ENCODE measurements at places on chromosomes 1 and 21.

DNA sequence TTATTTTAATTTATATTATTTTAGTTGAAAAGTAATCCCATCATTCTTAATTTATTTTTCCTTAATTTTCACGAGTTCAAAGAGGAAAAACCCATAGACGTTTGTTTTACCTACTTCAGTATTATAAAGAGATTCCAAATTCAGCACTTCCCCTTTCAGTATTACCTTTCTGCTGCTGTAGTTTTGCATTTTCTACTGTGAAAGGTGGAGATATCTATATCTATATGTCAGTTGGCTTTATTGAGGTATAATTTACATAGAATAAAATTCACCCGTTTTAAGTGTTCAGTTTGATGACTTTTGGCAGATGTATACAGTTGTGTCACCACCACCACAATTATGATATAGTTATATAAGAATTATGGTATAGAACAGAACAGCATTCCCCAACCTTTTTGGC, 33.0 kb downstream of the MAST2 start:
- DNase-seq: no peak

DNA sequence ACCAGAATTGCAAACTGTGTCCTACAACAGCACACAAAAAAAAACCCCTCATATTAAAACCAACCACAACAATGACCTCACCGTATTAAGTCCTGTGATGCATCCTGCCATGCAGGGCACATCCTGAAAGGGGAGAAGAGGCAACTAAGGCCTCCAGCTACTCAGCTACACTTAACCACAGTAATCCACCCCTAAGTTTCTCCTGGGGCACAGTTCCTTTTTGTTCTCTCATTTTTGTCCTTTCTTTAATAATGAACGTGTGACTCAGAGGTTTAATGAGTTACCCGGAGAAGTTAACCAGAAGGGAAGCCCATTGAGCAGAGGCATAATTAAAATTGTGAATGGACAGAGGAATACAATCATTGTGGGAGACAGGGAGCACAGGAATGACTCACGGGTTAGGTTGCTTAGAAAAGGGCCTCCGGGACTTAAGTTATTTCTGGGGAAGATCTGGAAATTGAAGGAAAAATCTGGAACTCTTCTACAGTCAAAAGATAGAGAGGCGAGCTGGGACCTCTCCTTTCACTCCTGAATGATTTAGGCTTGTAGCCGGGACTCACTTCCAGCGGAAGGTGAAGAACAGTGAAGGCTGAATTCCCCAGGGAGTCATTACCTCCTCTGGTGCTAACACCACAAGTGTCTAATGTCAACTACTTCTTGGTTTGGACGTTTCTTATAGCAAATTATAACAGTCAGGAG, 36.9 kb upstream of the HIVEP3 start:
- DNase-seq: no peak

DNA sequence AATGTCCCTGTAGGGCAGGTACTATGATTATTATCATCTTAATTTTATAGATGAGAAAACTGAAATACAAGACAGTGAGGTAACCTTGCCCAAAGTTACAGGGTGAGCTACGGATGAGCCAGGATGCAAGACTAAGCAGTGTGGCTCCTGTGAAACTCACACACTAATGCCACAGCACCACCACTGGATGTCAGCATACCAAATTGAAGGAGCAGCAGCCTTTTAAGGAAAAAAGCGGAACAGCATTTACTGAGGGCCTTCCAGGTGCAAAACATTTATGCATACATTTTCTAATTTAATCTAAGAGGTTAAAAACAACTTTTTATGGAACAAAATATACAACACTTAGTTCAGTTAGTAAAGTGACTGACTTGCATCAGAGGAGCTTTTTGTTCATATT, 41.7 kb downstream of the SEC16B start:
- no peak for DNase-seq

DNA sequence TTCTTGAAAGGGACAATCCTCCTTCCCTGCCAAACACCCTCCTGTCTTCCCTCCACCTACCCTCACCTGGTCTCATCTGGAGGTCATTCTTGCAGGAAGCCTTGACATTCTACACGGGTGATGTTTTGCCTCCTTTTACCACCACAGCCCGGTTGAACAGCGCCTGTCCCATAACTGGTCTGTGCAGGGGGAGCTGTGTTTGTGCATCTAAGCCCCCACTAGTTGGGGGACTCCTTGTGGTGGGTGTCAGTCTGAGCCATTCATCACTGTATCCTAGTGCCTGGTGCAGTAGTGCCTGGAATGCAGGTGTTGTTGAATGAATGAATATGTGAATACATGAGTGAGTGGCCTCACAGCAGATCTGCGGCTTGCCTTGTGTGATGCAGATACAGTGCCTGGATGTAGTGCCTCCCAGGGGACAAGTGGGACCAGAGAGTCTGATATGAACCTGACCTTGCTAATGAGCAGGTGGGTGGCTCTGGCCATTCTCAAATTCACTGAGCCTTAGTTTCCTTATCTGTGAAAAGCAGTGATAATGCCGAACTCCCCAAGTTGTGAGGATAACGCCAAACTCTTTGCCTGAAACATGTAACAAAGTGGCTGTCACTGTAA, 79.8 kb downstream of the OMA1 start:
- peak; percentile 68 for DNase-seq

DNA sequence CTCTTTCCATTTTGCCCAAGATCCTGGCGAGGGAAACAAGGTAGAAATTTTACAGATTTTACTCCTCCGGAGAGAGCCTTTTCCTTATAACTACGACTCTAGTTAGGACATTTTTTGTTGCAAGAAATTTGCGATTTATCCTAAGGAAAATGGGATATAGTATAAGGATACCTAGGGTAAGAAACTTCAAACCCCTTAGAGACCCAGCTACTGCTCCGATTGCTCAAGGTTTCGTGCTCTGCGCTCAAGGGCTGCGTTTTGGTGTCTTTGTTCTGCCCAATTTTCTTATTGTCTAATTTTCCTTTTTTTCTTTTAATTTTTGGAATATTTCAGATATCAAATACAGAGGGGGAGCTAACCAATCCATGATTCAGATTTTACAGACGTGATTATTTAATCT, 1.5 kb downstream of the TTC3 start:
- DNase-seq: no peak

DNA sequence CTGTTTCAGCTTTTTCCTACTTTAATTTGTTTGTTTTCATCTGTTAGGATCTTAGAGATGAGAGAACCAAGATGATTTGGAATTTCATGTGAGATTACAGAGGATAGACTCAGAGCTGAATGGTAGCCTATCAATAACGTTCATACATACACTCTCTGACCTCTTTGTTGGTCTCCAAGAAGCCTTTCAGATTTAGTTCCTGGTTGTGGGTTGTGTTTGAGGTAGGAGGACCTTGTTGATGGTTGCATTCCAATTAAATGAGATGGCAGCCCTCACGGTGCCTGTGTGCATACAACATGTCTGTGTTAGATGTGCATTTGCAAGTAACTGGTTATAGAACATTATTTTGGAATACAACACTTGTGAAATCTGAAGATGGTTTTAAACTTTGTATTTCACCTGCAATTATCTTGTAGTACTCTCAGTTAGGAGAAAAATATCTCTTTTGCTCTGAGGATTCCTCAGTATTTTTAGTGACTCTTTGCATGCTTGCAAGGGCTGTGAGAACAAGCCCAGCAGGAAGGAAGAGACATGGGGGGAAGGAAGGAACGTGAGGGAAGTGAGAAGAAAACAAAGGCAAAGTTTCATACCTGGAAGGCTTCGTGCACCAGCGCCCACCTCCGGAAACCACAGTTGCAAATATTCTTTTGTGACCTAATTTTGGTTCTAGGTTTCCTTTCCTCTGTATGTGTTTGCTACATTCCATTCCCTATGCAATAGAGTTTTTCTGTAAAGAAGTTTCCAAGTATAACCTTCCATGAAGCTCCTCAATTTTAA, 291.8 kb downstream of the DISC1 start:
- DNase-seq: no peak

DNA sequence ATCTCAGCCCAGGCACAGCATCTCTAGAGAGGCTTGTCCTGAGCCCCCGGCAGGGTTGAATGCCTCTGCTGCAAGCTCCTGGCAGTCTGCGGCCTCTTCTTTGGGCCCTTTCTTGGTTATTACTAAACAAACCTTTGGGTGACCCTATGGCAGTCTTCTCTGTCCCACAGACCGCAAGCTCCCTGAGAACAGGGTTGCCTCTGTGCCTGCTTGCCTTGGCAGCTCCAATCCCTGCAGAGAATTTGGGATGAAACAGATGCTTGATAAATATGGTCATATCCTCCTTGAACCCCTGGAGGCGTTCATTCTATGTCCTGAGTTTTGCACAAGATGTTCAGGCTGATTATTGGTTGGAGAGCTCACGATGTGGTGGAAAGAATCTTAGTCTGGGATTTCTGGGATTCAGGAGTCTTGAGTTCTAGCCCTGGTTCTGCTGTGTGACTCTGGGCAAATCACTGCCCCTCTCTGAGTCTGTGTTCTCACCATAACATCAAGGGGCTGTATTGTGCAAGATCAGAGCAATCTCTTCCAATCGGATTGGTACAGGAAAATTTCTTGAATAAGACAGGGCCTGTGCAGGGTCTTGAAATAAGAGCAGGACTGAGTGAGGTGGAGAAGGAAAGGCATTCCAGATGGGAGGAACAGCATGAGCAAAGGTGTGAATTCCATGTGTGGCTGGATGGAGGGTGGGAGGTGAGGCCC, 49.6 kb downstream of the EDN2 start:
- DNase-seq: no peak

DNA sequence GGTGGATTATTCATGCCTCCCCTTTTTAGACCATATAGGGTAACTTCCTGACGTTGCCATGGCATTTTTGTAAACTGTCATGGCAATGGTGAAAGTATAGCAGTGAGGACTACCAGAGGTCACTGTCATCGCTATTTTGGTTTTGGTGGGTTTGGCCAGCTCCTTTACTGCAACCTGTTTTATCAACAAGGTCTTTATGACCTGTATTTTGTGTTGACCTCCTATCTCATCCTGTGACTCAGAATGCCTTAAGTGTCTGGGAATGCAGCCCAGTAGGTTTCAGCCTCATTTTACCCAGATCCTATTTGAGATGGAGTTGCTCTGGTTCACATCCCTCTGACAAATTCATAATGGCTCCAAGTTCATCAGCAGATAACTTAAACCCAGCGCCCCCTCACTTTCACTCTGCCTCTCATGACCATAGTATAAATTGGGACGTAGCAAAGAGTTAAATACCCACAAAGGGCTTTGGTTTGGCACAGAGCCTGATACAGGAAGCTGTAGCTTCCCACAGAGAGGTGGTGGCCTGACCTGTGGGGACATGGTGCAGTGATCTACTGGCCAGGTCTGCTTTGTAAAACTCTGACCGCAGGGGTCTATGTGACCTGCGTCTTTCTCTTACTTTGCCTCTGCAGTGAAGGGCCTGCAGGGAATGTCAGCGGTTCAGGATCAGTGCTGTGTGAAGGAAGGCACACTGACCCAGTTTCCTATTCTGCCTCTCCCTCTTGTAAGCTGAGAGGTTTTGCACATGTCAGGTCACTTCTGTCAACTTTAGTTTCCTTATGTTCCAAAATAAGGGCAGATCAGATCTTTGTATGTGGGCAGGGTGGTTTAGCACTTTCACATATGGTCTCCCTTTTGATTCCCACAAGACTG, 78.1 kb upstream of the ZNF644 start:
- DNase-seq: no peak

GRCh38 chr1:181778640-181779260, 282.8 kb downstream of the ZNF648 start:
- no peak for DNase-seq

DNA sequence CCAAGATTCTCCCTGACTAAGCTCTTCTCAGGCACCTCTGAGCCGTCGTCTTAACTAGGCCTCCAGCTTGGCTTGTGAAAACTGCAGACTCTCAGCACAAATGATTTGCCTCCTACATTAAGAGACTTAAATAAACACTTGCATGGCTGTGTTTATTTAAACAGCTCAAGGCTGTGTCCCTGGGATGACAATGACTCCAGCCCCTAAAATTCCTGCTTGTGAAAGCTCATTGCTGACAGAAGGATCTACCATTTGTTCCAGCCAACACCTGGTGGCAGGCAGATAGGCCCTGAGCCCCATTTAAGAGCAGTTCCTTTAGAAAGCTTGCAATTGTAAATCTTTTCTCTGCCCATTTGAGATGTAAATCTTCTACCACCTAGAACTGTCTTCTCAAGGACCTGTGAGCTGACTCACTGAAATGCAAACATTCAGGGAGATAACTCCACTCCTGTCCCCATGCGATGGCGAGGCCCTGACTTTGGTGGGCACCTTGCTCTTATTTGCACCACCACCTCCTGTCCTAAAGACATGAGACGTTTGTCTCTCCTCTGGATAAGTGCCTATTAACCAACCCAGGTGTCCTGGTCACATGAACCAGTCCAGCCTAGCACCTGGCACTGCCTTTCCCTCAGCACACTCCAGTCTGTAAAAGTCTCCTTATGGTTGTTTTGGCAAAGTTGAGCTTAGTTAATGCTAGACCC, 15.1 kb upstream of the PCP4 start:
- DNase-seq: no peak

- DNase-seq: no peak
Measured at GRCh38 chr1:91594383-91595055, 93.9 kb downstream of the CDC7 start.

DNA sequence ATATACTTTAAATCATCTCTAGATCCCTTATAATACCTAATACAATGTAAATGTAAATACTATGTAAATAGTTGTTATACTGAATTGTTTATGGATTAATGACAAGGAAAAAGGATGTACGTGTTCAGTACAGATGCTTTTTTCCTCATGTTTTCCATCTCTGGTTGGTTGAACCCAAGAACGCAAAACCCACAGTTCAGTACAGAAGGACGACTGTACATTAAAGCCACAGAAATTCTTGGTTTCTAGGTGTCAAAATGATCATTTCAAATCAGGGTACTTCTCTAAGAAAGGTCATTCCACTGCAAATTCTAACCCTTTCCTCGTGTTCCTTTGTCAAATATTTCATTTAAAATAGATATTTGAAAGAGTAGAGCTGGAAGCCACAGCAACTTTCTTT, 158.1 kb downstream of the VAV3 start:
- DNase-seq: no peak

DNA sequence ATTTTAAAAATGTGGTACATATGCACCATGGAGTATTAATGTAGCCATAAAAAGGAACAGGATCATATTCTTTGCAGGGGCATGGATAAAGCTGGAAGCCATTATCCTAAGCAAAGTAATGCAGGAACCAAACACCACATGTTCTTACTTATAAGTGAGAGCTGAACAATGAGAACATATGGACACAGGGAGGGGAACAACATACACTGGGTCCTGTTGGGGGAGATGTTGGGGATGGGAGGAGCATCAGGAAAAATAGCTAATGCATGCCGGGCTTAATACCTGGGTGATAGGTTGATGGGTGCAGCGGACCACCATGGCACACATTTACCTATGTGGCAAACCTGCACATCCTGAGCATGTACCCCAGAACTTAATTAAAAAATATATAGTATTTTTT, 352.5 kb upstream of the KAZN start:
- DNase-seq: no peak

DNA sequence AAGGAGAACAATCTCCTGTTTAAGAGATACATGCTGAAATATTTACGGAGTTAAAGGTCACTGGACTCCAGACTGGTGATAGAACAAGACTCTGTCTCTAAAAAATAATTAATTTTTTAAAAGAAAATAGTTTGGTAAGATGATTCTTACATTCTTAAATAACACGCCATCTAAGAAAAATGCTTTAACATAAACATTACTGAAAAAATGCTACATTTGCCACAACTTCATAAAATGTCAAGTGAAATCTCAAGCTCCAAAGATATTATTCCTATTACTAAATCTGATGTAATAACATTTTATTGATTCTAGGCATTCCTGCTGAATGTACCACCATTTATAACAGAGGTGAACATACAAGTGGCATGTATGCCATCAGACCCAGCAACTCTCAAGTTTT, 4.1 kb downstream of the ANGPTL3 start:
- no peak for DNase-seq

Data from BE2C (cell line).